C1 segment of cervical spinal cord (tissue), 14 donors: ENCODE measurements at places on chromosomes 1 and 21.

DNA sequence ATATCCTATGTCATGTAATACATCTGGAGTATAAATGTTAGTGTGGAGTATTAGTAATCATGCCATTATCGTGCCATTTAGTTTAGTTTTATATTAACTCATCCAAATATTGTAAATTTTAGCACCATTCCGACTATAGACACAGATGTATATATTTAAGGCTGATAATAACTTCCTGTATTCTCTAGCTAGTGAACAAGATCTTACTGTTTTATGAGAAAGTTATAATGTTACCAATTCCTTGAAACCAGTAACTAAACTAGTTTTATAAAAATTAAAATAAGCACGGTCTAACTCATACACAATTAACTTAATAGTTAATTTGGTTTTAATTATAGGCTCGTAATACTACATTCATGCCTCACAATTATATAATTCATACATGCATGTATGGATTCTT, 808.6 kb downstream of the USP25 start:
- no peak for DNase-seq

DNA sequence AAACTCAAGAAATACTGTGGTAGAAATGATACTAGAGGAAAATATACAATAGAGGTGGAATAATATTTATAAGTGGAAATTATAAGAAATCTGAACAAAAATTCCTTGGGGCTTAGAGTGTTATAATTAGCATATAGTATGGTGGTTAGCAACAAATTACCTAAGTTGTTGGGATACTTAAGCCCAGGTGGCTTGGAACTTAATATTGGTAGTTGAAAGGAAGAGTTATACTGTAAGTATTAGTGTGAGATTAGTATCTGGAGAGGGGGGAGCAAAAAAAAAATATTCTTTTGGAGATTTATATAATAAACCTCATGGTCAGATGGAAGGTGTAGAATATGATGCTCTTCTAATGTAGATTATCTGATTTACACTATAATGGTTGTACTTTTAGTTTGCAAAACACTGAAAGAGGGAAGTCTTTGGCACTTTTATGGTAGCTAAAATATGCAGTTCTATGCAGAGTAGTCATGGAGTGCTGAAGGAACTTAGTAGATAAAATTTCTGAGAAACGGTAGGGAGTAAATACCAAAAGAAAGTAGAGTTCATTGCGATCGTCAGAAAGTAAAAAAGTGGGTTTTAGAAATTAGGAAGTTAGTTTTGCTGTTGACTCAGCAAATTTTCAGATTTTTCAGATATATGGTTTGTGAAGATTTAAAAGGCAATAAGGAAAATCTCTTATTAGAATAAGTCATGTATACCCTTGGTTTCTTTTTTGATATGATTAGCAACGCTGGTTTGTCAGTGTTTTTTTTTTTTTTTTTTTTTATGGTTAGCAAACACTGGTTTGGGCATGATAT, 45.7 kb downstream of the MTF2 start:
- no peak for DNase-seq

- DNase-seq, result no peak
Measured at GRCh38 chr1:5225707-5226704, 571.6 kb downstream of the AJAP1 start.

- no peak for DNase-seq
Measured at GRCh38 chr21:46428987-46429710, 29.5 kb upstream of the DIP2A start.

- no peak for DNase-seq
Measured at GRCh38 chr1:150126811-150127210, 22.9 kb upstream of the PLEKHO1 start.

DNA sequence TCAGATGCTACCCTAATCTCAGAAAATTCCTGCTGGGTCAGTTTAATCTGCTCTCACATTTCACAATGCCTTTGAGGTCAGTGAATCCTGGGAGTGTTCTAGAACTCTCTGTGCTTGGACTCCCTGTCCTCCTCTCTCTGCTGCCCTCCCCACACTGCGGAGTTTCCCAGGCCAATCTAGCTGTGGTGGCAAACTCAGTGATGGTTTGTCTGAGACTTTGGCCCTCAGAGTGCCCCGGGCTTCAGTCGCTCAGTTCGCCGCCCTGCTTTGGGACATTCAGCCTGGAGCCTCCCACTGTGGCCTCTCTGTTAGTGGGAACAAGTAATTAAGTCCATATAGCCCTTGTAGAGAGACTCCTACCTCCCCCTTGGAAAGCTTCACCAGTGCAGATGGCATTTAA, 7.1 kb downstream of the C1orf226 start:
- DNase-seq, result no peak

DNA sequence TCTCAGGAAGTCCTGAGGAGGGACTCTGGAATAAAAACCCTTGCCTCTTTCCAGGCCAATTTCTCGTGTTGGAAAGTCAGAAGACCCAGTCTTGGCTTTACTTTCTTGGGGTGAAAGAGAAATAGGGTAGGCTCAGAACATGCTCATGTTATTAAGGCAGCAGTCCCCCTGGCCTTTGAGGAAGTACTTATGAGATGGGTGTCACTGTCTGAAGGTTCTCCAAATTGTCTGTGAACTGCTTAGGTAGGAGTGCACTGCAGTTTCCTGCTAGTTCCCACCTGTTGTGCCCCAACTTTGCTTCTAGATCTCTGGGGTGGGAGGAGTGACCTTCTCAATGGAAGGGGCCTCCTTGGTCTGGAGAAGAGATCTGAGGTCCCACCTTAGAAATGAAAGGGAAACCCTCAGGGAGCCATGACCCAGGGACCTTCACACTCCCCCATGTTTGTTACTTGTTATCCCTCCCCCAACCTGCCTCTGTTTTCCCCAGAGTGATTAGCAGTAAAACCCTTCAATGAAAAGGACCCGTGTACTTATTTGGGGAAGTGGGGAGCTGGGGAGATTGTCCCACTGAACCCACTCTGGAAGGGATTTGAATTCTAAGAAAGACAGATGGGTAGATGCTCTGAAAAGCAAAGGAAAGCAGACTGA, 5.7 kb downstream of the ZNF691 start:
- DNase-seq, result no peak

DNA sequence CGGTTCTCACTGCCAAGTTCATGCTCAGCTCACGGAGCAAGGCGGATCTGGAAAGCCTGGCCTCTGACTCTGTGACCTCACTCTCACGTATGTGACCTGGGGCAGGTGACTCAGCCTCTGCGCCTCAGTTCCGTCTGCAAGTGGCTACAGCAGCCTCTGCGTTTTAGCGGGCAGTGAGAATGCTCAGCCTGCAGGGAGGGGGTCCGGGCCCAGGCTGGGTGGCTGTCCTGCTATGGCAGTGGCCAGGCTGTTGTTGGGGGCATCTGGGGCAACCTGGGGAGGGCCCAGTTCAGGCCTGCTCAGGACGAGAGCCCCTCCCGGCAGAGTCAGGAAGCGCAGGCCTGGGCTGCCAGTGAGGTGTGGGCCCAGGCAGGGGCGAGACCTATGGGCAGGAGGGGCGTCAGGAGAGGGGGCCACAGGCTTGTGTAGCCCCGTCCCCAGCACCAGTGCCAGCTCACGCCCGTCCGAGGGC, 27.9 kb downstream of the ARHGEF16 start:
- no peak for DNase-seq

GRCh38 chr1:242219298-242219901, 220.5 kb upstream of the MAP1LC3C start:
- DNase-seq, result no peak

- DNase-seq, result no peak
Measured at GRCh38 chr21:29639366-29640079, 300.3 kb downstream of the GRIK1 start.

DNA sequence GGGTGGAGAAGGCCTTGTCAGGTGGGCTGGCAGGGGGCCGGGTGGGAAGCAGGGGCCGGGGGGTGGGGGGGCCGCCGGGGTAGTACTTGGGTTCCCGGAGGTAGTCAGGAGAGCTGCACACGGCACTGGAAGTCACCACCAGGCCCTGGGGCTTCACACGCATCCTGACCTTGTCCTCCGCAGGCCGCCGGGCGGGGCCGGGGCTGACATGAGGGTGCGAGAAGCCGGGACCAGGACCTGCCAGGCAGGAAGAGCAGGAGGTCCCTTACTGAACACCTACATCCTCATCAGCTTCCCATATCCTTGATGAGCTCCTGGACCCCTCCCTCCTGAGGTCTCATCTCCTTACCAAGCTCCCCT, 52.0 kb downstream of the AHDC1 start:
- no peak for DNase-seq
